H1 (cell line): ENCODE measurements at places on chromosomes 4 and X. TPM values are rescaled to one million over a fixed set of nuclear protein-coding genes. Genes with fewer than 3 reads are reported as not detected.

DNA sequence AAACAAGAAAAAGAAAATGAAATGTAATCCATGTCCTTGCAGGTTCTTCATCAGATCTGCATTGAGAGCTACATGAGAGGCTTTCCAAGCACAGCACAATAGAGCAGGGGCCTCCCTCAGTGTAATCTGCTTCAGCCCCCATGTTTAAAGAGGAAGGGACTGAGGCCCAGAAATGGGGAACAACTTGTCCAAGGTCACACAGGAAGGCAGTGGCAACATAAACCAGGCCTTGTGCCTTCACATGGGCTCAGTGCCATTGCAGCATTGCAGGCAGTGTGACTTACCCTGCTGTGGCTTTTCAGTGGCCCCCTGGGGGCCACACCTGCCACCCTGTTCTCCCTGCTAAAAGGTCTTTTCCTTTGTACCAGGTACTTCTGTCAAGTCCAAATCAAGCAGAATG, 20.9 kb upstream of the CD99L2 start:
- DNase-seq = no peak

DNA sequence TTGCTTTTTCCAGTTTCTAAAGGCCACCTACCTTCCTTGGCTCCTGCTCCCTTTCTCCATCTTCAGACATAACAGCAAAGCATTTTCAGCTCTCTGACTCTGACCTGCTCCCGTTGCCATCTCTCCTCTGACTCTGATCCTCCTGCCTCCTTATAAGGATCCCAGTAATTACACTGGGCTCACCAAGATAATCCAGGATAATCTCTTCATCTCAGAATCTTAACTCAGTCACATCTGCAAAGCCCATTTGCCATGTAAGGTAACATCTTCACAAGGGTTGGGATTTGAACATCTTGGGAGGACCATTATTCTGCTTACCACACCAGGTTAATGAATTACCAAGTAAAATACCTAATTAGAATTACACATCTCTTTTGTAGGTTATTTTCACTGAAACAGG, 41.3 kb upstream of the MAGED1 start:
- no peak for DNase-seq

DNA sequence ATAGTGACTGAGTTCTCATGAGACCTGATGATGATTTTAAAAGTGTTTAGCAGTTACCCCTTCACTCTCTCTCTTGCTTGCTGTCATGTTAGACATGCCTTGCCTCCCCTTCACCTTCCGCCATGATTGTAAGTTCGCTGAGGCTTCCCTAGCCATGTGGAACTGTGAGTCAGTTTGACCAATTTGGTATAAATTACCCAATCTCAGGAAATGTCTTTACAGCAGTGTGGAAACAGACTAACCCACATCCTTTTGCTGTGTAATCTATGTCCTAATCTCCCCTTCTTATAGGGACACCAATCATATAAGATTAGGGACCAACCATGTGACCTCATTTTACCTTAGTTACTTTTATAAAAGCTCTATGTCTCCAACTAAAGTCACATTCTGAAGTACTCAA, 677.8 kb downstream of the ADGRL3 start:
- DNase-seq = no peak

GRCh38 chr4:101265816-101266172, 81.5 kb downstream of the PPP3CA start:
- DNase-seq = no peak

DNA sequence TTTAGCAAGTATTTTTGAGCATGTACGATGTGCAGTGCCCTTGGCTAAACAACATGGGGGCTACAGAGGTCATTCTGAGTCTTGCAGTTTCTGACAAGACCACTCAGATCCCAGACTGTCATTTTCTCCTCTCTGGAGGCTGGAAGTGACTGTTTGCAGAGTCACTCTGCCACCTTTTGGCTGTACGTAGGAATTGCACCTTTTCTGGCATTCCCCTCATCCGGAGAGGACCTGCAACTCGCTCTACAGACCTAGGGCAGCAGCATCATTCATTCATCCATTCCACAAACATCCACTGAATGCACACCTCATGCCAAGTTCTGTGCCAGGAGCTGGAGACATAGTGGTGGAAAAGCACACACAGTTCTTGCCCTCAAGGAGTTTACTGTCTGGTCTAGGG, 160.4 kb upstream of the GPR101 start:
- DNase-seq = peak; percentile 3

GRCh38 chr4:12270546-12270945, 841.9 kb upstream of the HS3ST1 start:
- DNase-seq = no peak

DNA sequence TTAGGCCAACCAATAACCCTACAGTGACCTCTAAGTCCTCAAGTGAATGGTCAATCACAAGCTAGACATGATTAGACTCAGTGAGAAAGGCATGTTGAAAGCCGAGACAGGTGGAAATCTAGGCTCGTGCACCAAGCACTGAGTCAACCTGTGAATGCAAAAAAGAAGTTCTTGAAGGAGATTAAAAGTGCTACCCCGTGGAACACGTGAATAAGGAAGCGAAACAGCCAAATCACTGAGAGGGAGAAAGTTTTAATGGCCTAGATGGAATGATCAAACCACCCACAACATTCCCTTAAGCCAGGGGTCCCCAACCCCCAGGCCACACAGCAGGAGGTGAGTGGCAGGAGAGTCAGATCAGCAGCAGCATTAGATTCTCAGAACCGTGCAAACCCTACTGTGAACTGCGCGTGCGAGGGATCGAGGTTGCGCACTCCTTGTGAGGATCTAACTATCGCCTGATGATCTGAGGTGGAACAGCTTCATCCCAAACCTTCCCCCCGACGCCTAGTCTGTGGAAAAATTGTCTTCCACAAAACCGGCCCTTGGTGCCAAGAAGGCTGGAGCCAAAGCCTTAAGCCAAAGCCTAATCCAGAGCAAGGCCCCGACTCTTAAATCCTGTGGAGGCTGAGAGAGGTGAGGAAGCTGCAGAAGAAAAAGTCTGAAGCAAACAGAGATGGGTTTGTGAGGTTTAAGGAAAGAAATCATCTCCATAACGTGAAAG, 19.5 kb upstream of the PDE6B start:
- no peak for DNase-seq

GRCh38 chrX:53239474-53239873, 14.5 kb upstream of the KDM5C start:
- DNase-seq = no peak

DNA sequence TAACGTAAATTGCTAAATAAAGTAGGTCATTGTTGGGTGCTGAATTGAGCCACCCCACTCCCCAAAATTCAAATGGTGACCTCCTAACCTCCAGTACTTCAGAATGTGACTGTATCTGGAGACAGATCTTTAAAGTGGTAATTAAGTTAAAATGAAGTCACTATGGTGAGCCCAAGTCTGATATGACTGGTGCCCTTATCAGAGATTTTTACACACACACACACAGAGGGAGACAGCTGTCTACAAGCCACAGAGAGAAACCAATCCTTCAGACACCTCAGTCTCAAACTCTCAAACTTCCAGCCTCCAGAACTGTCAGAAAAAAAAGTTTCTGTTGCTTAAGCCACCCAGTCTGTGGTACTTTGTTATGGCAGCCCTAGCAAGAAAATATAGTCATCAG, 879.2 kb upstream of the INTU start:
- DNase-seq = no peak

GRCh38 chrX:55196688-55197087, 23.5 kb upstream of the PAGE5 start:
- DNase-seq = no peak

GRCh38 chr4:52618795-52619590, 40.1 kb downstream of the USP46 start:
- DNase-seq = no peak

- DNase-seq = no peak
Observed at GRCh38 chr4:173291899-173292298, 42.3 kb downstream of the HMGB2 start.

DNA sequence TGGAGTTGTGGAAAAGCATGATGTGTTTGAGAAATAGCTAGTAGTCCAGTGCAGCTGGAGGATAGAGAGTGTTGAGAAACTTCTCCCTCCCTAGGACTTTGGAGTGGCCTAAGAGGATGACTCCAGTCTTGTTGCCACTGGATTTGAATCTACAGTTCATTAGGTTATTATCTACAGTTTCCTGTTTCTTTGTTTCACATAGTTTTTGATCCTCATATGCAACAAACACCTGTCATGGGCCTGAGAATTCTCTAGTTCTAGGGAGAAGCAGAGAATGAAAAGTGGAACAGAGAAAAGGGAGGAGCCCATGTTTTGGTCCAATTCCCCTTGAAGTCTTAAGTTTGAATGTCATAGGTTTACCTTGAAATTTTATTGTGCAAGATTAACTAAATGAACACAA, 73.6 kb upstream of the TBC1D9 start:
- no peak for DNase-seq

GRCh38 chrX:45240301-45240700, 39.6 kb upstream of the DIPK2B start:
- DNase-seq = no peak

DNA sequence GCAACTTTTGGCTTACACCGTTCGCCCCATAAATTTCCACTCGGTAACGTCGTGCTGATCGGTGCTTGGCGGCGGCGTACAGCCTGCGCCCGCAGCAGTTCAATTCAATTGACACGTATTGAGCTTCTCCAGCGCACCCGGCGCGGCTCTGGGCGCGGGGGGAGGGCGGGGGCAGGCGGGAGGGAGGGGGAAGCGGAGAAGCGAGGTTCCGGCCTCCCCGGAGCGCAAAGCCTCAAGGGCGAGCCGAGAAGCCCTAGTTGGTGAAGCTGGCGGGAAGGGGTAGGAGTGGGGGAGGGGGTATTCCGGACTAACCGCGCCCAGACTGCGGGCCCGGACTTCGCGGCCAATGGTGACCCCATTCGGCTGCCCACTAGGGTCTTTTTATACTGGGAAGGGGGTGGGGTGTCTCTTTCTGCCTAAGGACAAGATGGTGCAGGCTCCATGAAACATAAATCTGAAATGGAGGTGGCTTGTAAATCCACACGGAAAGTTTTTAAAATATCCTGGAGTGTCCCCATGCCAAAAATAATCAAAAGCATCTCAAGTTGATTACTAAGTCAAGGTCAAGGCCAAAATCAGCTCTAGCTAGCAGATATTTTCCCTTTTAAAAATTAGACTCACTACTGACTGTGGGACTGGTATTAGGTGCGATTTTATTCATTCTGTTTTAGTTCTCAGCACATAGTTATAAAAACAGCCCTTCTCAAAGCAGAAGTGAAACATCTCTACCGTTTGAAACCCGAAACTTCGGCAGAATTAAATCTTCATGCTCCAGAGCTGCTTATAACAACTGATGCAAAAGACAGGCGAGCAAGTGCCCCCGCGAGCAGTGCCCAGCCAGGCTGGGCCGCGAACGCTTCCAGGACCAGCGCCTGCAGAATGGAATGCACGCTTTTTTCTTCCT, 1.5 kb upstream of the BCOR start:
- peak; percentile 63 for DNase-seq

GRCh38 chr4:37687681-37688080, 1.5 kb upstream of the RELL1 start:
- DNase-seq = no peak

GRCh38 chrX:96985046-96985445, 101.3 kb downstream of the RPA4 start:
- no peak for DNase-seq

- no peak for DNase-seq
Observed at GRCh38 chrX:115344885-115345614, 55.5 kb downstream of the LUZP4 start.

GRCh38 chr4:173181848-173182247, 13.2 kb downstream of the GALNT7 start:
- no peak for DNase-seq

GRCh38 chr4:184250795-184251669, 33.4 kb upstream of the ENPP6 start:
- no peak for DNase-seq

- DNase-seq = no peak
Observed at GRCh38 chrX:14927401-14927800, 54.2 kb downstream of the MOSPD2 start.

GRCh38 chrX:96971812-96972211, 88.1 kb downstream of the RPA4 start:
- no peak for DNase-seq

DNA sequence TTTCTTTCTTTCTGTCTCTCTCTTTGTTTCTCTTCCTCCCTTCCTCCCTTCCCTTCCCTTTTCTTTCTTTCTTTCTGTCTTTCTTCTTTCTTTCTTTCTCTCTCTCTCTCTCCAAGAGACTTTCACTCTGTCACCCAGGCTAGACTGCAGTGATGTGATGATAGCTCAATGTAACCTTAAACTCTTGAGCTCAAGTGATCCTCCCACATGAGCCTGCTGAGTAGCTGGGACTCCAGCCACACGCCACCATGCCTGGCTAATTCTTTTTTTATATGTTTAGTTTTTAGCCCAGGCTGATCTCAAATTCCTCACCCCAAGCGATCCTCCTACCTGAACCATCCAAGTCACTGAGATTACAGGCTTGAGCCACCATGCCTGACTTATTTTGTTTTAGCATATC, 64.3 kb upstream of the EMCN start:
- DNase-seq = no peak

DNA sequence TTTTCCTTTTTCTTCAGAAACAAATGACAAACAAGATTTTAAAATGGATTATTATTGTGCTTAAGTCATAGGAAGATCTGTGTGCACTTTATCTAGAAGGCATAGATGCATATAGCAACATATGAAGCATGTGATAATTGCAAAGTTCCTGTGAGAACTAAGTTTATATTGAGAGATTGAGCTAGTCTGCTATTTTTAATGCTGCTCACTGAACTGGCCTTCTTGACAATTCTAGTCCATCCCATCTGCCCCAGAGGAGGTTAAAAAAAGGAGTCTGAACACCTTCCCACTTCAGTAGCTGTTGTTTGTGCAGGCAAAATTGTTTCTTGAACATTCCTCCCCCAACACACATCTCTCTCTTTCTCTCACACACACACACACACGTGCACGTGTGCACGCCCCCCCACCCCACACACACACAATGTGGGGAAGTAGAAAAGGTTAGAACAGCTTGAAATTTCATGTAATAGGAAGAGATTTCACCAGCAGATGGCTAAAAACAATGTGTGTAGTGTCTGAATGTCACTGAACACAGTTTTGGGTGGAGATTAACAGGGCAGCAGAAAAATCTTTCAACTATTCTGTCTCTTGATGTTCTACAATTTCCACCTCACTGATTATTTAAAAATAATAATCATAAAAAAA, 108.0 kb downstream of the GPM6A start:
- DNase-seq = no peak

GRCh38 chr4:186036976-186037581, 31.9 kb upstream of the TLR3 start:
- no peak for DNase-seq

The F11 gene
- polyA plus RNA-seq = 0.27 and 0.55 TPM in 2 replicates

The AKAP14 gene
- 0.77 and 0.79 TPM in 2 replicates for polyA plus RNA-seq

The EXOC1L gene
- 0.08 TPM in 1 of 2 replicates, not detected in the other for polyA plus RNA-seq

The TDO2 gene
- 0.03 TPM in 1 of 2 replicates, not detected in the other for polyA plus RNA-seq

The GYG2 gene
- polyA plus RNA-seq = 52.8 and 63.7 TPM in 2 replicates

The TBX22 gene
- polyA plus RNA-seq = 0.35 and 0.68 TPM in 2 replicates

The TCP11X2 gene
- polyA plus RNA-seq = 0.08 TPM in 1 of 2 replicates, not detected in the other

The PHEX gene
- polyA plus RNA-seq = 0.02 and 0.03 TPM in 2 replicates

The WDFY3 gene
- polyA plus RNA-seq = 23.1 and 25.6 TPM in 2 replicates

The SPARCL1 gene
- polyA plus RNA-seq = 0.36 and 0.51 TPM in 2 replicates

The SLC10A7 gene
- 1.5 and 2.9 TPM in 2 replicates for polyA plus RNA-seq

The BLOC1S4 gene
- polyA plus RNA-seq = 26.6 and 27.8 TPM in 2 replicates

The RIPPLY1 gene
- not detected in 2 replicates for polyA plus RNA-seq
